ENCODE measurements at places on chromosomes 12 and 14.

GRCh38 chr12:19764408-19764807 lies 325.1 kb downstream of the AEBP2 start:
- no peak for DNase-seq

DNA sequence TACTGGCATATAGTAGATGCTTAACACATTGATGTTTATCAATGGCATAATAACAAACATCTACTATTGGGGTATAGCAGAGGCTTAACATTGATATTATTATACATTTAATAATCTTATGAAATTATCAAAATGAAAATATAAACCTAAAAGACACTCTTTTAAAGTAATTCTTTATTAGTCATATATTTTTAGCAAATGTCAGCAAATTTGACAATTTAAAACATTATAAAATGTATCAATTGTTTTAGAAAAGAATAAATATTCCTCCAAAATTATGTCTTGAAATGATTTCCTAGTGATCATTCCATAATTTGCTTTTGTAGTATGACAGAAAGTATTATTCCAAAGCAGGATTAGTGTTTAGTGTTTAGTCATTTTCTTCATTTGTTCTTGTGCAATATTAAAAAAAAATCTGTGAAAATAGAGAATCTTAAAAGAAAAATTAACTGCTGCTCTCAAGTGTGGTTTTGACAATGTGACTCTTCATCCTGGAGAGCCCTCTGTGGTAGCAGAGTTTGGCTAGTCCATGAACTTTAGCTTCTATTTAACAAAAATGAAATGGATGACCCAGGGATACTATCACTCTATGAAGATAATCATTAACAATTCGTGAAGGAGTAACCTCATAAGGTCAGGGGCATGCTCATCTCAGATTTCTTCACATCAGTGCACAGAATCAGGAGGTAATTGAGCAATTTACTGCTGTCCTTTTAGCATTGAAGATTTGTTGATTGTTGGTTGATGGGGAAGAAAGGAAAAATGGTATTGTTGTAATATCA lies 1018.5 kb downstream of the LRFN5 start:
- DNase-seq = no peak

- no peak for DNase-seq
Measured at GRCh38 chr12:26854031-26854390, 21.0 kb upstream of the ITPR2 start.

DNA sequence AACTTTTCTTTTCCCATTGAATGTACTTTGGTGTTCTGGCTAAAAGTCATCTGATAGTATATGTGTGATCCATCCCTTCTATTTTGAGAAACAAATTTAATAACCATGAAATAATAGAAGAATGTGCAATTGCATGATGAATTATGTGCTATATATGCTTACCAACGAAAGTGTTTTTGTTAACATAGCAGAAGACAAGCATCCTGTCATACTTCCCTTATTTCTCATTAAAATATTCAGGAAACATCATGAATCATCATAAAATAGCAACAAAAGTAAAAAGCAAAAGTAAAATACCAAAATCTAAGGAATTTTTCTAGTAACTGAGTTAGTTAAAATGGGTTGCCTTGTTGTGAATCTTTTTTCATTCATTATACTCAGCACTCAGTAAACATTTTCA lies 409.0 kb upstream of the PDE3A start:
- DNase-seq = no peak

DNA sequence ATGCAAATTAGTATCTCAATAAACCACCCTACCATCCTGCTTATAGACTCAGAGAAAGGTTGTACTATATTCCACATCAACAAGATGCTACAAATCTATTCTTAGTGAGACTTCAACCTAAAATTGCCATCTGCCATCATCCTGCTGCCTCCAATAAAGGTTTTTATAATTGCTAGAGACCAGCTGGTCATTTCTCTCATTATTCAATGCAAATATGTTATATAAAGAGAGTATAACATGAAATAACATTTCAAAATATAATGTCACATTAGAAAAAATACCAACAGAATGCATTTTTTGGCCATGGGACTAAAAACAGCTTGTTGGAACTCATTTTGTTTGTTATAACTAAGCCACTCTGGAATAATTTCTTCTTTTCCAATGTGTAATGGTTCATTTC lies 247.3 kb downstream of the LRIG3 start:
- DNase-seq = no peak

GRCh38 chr14:51129130-51129529 lies 34.2 kb upstream of the TRIM9 start:
- DNase-seq = no peak

DNA sequence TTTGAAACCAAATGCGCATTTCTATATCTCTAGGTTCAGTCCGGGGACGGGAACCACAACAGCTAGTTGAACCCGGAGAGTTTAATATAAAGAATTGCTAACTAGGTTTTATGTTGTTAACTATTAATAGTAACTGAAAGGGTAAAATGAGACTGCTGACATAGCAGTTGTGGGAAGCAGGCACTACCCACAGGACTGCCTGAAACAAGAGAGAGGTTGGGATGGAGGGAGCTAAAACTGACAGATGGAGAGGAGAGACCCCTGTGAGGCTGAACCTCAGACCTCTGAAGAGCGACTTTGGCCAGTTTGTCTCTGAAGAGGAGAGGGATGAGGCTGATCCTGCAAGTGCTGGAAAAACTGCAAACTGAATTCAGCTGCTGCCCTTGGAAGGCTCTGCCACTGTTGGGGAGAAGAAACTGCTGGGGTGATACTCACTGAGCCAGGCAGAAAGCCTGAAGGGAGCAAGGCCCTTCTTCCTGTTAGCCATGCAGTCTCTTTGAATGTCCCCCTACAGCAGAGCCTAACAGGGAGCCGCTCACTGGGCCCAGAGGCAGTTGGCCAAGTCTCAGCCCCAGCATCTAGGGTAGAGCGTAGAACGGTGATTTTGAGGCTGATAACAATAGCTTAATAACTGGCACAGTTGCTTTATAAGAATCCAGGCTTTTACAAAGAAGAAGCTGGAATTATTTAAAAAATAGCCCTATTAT lies 172.2 kb downstream of the NPAS3 start:
- no peak for DNase-seq

DNA sequence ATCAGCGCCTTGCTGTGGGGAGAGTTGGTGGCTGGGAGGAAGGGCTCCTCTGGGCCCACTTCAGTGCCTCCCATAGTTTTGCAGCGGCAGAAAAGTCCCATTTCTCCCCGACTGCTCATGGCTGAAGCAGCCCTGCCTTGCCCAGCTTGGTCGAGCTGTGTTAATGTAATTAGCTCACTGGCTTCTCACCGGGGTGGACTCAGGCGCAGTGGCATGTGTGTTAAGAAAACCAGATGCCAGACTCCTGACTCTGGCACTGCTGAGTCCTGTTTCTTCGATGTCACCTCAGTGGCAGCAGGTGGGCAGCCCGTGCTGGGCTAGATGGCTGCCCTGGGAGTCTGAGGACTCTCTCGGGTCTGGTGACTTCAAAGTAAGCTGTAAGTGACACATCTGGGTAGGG lies 47.4 kb downstream of the CHST11 start:
- DNase-seq = no peak

GRCh38 chr12:130661486-130662255 lies 54.4 kb downstream of the RIMBP2 start:
- no peak for DNase-seq

GRCh38 chr12:537772-538171 lies 78.0 kb downstream of the B4GALNT3 start:
- DNase-seq = no peak

Measured in pons (tissue), 1 donor.